ENCODE measurements at places on chromosomes 6 and 20. TPM values are rescaled to one million over a fixed set of nuclear protein-coding genes. Genes with fewer than 3 reads are reported as not detected.
A peak's percentile ranks its signal among the peaks of the same experiment; 100 is the strongest.

- DNase-seq = no peak
Measured at GRCh38 chr20:63377951-63378381, 16.8 kb upstream of the CHRNA4 start.

- no peak for DNase-seq
Measured at GRCh38 chr6:25596928-25597818, 54.8 kb upstream of the SCGN start.

DNA sequence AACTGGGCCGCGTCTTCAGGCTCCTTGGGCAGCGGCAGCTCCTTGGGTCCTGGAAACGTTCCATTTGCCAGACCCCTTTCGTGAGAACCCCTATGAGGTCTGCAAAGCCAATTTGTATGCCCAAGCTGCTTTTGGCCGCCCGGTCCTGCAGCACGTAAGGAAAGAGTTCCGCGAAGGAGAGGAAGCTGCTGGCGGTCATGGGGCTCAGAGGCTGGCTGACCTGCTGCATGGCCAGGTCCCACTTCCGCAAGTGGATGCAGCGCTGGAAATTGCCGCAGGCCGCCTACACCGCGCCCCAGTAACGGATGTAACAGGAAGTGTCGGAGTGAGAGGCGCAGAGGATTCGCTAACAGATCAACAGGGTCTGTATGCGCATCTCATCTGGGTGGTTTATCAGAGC, 18.8 kb downstream of the RFPL4B start:
- DNase-seq = no peak

GRCh38 chr6:107957308-107957908, 600 bp downstream of the SEC63 start:
- peak; percentile 50 for DNase-seq

GRCh38 chr6:167815296-167815980, 11.3 kb upstream of the AFDN start:
- no peak for DNase-seq

- no peak for DNase-seq
Measured at GRCh38 chr6:82894653-82895259, 170.9 kb downstream of the UBE3D start.

GRCh38 chr6:24313251-24314141, 44.4 kb downstream of the DCDC2 start:
- DNase-seq = no peak

DNA sequence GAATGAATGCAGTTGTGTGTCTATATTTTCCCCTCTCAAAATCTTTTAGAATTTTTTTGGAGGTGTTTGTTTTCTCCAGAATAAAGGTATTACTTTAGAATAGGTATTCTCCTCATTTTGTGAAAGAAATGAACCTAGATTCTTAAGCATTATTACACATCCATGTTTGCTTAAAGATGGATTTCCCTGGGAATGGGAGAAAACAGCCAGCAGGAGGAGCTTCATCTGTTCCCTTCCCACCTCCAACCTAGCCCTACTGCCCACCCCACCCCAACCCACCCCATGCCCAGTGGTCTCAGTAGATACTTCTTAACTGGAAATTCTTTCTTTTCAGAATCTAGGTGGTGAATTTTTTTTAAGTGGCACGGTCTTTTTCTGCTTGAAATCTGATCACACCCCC, 127.8 kb downstream of the CD109 start:
- DNase-seq = no peak

The ALDH8A1 gene
- total RNA-seq = 0.20 TPM

The RCAN2 gene
- total RNA-seq = 254 TPM

Data from left ventricle myocardium superior (tissue), 1 donor.